SK-MEL-5 (cell line): ENCODE measurements at places on chromosomes 1 and 21. TPM values are rescaled to one million over a fixed set of nuclear protein-coding genes. Genes with fewer than 3 reads are reported as not detected.
A peak's percentile ranks its signal among the peaks of the same experiment; 100 is the strongest.

The ELAVL4 gene
- total RNA-seq = 0.05 and 0.16 TPM in 2 replicates

The CHODL gene
- total RNA-seq = 0.16 TPM in 1 of 2 replicates, not detected in the other

The FAM3B gene
- total RNA-seq = not detected in 2 replicates

The TNFRSF25 gene
- 0.96 and 1.2 TPM in 2 replicates for total RNA-seq

DNA sequence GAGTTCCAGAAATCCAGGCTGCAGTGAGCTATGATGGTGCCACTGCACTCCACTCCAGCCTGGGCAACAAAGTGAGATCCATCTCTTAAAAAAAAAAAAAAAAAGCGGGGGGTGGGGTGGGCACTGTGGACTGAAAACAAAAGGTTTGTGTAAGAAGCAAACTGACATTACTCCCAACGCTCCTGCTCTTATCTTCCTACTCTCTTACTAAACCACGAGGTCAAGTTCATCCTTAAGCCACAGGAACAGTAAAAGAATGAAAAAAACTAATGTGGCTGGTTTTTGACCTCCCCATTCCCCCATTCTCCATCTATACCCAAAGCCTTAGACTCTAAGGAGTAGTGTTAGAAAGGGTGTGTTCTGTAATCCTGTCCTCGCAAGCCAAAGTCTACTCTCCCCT, 30.8 kb downstream of the TFAP2E start:
- peak; percentile 10 for DNase-seq

- no peak for DNase-seq
These were observed 147.9 kb downstream of the LRRC40 start for GRCh38 chr1:70057500-70057899.

DNA sequence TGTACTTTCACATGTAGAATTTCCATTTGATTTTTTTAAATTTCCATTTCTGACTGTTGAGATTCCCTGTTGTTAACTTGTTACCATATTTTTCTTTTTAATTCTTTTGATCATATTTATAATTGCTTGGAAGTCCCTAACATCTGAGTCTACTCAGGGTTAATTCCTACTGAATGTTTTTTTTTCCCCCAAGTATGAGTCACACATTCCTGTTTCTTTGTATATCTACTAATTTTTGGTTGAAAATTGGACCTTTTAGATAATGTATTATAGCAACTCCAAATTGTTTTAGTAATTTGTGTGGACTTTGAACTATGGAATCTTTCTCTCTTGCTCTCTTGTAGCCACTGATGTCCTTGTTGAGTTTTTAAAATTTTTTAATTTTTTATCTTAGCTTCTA, 54.6 kb downstream of the STXBP3 start:
- DNase-seq = no peak

DNA sequence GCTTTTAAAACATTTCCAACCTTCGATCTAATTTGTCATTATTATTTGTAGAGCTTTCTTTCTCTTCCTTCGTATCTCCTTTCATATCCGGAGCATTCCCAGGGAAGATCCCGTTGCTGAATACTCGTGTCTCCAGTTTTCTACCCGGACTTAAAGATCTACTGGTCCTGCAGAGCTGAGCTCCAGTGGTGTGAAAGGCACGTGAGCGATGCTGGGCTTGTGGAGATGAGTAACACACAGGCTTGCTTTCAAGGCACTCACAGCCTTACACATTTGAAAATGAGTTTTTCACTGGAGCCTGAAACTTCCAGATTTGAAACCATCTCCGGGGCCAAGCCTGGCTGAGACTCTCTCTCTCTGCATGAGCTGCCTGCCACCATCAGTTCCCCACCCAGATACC, 428.3 kb downstream of the KIF26B start:
- DNase-seq = no peak
